ENCODE measurements at places on chromosomes 7 and 10.

- DNase-seq, result no peak
Observed at GRCh38 chr7:148159331-148159730, 431.2 kb upstream of the C7orf33 start.

DNA sequence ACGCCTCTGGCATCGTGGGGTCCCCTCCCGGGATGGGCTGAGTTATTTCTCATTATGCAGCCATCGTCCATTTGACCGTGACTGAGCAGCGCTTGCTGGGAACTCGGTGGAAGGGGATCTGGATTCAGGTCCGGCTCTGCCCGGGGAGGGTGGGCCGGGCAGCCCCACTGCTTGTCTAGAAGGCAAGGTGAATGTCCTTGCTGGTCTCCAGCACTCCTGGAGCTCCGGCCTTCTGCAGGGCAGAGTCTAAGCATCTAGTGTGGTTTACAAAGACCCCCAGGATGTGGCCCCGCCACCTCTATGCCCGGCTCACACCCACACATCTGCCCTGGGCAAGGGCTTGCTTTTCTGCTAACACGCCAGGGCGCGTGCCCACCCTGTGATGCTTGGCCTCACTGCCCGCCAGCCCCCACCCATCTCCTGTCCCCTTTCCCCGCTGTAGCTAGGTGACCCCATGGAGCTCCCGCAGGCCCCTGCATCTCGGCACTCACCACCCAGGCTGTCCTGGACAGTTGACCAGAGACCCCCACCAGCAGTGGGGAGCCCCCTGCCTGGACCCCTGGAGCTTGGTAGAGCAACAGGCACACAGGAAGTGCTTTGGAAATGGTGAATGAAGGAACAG, 151.0 kb upstream of the CHST15 start:
- no peak for DNase-seq

DNA sequence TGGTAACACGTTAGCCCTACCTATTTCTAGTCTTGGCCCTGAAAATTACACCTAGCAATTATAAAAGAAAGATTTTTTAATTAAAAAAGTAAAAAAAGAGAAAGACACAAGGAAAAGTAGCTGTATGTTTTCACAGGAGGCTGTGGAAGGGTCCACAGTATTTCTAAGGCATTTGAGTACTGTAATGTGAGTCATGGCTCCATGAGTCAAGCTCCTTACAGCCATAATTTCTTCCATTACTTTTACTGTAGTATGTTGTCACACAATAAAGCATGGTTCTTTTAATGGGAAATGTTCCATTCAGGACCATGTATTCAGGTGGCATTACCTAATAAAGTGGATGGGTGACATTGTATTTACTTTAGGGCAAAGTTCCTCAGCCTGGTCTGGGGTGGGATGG, 113.4 kb downstream of the GPR37 start:
- no peak for DNase-seq

GRCh38 chr7:16268821-16269768, 152.2 kb downstream of the CRPPA start:
- no peak for DNase-seq

GRCh38 chr7:16698200-16698905, 52.4 kb downstream of the BZW2 start:
- DNase-seq, result no peak

- no peak for DNase-seq
Observed at GRCh38 chr7:149248777-149249176, 9.3 kb downstream of the ZNF212 start.

DNA sequence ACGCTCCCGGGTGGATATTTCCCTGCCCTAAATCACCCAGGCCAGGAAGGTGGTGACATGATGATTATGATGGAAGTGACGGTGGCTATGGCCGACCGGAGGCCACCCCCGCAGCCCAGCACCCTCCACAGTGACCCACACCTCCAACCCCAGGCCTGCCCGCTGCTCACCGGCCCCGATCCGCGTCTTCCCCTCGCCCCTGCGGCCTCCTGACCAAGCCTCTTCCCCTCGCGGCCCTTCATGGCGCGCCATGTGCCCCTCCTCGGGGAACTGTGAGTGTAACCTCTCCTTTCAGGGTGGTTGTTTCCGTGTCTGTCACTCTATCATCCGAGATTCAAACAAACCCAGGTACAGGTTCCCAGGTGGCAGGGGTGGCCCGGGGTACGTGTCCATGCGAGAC, 78.3 kb downstream of the UNCX start:
- DNase-seq, result no peak

DNA sequence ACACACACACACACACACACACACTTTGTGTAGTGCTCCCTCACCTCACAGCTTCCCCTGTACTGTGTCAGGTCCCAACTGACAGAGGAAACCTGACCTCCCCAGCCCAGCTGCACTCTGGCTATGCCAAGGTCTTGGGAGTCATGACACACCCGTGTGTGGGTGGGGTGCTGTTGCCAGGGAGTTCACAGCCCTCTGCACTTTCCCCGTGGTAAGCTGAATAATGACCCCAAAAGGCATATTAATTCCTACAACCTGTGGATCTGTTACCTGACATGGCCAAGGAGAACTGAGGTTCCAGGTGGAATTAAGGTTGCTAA, 8.9 kb upstream of the NANOS1 start:
- DNase-seq, result no peak

- no peak for DNase-seq
Observed at GRCh38 chr7:112882511-112882910, 92.3 kb upstream of the TMEM168 start.

DNA sequence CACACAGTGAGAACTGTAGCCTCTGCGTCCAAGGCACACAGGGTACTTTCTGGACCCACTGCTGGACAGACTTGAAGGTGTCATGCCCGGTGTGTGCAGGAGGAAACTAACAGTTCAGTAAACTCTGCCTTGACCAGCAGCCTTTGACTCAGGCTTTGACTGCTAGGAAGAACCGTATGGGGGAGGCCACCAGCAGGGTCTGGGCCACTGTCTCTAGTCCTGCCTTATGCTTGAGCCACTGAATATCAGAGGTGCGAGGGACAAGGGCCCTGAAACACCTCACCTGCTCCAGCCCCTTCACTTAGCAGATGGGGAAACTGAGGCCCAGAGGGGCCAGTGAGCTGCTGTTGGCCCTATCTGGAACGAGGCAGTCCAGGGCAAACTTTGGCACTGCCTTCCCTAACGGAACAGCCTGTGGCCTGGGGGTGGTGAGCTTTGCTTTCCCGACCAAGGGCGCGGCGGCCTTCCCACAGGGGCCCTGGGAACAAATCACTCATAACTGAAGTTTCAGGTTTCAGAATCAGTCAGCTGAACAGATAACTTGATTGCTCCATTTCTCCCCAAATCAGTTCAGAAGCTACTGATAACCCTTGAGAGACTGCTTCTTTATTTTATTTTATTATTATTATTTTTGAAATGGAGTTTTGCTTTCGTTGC, 130.0 kb downstream of the FAM53B start:
- no peak for DNase-seq

DNA sequence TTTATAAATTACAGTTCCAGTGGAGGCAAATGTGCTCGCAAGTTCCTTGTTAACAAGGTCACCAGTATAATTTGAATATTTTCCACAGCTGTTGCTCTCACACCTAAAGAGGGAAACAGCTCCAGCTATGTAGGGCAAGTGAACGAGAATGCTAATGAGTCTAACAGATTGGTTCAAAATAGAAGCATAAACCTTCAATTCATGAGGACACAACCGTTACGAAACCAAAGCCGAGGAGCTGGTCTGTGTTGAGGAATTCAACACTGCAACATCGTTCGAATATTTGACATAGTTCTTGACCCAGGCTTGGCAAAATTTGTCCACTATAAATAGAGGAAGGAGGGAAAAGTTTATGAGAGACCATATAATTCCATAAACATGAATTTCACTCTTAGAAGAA, 161.3 kb downstream of the KLF6 start:
- DNase-seq, result no peak

DNA sequence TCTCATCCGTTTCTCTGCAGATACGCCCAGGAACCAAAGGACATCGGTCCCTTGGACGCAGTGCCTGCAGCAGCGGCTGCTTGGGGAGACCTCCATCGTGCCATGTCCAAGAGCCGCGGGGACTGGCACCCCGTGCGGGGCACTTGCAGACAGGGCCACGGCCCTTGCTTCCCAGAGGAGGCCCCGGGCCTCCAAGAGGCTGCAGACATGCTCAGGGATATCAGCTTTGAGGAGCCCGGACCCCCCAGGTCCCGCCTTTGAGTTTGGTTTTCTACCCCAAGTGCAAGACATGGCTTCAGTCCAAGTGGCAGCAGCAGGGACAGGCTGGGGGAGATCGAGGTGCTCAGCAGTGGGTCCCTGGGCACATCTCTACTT, 279.6 kb downstream of the ELFN1 start:
- DNase-seq, result no peak
